Tongue (tissue), 3 donors: ENCODE measurements at places on chromosomes 7 and 10. TPM values are rescaled to one million over a fixed set of nuclear protein-coding genes. Genes with fewer than 3 reads are reported as not detected.

DNA sequence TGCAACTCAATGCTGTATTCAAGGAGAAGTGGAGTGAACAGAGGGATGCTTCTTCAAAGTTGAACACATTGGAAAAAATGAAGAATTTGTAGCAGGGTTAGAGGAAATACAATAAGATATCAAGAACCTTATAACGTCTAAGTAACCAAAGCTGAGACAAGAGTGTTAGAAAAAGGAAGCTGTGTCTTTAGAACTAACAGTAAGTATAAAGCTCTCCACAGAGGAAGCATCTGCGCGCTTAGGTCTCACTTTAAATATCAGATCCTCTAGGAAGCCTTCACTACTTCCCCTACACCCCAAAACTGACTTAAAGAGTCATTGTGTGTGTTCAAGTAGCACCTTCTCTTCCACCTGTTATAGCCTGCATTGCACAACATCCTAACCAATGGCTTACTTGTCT is 43.0 kb downstream of the CH25H start:
- DNase-seq: no peak

DNA sequence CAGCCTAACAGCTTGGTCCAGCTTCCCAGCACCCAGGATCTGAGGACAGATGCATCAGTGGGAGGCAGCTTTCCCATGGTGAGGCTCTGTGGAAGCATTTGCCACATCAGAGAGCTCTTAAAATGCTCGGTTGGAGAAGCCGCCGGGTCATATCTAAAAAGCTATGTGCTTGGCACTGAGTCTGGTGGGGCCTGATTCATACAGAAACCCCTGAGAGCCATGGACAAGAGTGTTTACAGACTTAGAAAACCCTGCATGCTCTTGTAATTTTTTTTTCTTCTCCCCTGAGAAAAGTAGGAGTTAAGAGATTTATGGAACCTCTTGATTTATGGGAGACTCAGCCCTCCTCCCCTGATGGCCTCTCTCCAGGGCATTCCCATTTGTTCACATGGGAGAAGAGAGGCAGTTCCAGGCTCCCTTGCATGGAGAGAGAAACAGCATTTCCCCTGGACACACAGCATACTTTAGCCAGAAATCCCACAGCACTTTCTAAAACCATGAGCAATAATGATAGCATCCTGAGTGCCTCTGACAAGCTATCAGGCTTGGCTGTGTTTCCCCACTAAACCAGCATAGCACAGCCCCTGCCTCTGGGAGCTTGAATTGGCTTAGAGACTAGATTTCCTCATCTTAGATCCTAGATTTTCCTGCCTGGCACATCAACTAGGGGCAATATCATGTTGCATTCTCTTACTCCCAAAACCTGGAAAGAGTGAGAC is 322.1 kb upstream of the AUTS2 start:
- DNase-seq: no peak

DNA sequence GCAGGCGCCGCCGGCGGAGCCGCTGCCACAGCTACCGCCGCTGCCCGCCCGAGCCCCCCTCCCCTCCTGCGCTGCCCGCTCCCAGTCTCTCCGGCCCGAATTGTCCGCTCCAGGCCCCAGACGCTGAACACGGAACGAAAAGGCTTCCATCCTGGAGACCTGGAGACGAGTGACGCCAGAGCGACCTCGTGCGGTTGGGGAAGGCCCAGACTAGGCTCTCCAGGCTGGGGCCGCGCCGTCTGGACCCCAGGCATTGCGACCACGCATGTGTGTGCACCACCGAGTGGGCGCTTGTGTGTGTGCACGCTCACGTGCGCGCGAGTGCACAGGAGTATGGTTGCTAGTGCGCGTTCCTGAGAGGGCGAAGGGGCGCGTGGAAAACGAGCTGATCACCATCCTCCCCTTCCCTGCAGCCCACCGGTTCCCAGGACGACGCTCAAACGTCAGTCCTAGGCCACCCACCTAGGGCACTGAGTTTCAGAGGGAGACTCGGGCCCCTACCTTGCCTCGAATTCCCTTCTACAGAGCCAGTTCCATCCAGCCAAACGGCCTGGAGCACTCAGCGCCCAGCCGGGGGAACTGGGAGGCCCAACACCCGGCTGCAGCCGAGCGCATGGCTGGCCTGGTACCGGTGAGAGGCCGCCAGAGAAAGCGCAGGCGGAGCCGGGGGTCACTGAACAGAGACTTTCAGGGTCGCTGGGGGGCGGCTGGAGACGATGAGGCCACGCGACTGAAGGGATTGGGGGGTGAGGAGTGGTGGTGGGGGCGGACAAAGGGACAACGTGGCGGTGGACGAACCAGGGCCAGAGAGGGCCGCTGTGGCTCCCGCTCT is 11.6 kb downstream of the LBX1 start:
- DNase-seq: peak; percentile 81

GRCh38 chr7:28835800-28836199 is 122.3 kb downstream of the TRIL start:
- DNase-seq: no peak

DNA sequence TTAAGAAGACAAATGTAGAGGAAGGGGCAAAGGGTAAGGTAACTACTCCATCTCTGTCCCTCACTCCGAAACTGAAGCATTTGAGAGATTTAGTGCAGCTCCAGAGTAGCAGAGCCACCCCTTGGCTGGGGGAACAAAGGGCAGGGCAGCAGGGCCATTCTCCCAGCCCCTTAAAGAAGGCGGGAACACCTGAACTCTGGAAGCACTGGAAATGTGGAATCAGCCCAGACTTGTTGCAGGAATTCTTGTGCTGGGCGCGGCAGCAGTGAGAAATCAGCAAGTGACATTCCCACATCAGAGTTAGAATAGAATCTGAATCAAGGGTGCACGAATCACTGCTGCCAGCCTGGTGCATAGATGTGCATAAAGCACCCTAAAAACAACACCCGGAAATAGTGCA is 34.4 kb upstream of the GRM8 start:
- DNase-seq: peak; percentile 10

DNA sequence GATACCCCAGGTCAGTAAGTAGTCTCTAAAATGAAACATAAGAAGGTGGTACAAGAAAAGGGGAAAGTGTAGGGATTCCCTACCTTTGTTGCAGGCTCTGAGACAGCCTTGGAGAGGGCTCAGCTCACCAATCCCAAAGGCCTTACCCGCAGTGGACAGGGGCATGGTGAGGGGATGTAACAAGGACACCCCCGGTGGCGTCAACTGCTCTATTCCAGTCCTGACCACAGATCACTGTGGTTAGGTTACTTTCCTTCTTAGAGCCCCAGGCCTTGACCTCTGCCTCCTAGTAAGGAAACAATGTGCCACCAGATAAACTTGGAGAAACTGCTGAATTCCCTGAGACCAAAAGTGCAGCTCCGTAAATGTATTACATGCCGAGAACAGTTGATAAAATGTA is 17.5 kb downstream of the PLXNA4 start:
- DNase-seq: no peak

DNA sequence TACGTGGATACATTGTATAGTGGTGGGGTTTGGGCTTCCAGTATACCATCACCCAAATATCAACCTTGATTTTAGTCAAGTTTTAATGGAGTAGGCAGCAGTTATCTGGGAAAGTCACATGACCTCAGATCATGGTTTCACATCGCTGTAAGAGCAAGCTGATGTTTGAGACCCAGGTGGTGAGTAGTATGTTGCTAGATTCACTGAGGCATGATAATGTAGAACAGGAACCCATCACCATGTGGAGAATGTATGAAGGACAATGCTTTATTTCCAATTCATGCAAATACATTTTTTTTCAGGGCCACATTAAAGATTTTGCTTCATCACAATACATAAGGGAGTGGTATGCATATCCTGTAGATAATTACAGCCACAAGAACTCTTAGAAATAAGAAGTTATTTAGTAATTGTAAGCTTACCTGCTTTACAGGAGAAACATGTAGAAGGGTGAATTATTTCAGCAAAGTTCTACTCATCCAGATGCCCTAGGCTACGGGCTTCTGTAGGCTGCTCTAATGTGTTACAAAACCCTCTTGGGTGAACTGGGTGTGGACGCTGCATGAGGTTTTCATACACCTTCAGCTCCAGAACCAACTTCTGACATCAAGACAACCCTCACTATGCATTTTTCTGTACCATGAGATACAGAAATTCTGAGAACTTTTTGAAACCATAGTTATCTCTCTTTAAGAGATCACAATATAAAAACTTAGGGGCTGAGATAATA is 27.6 kb upstream of the LAMB4 start:
- DNase-seq: no peak

LMTK2 gene
- 17.4 TPM for total RNA-seq

GFRA1 gene
- total RNA-seq: 122 TPM

CYP2C19 gene
- total RNA-seq: 2.1 TPM
